ENCODE measurements at places on chromosomes 2 and 18.
A peak's percentile ranks its signal among the peaks of the same experiment; 100 is the strongest.

DNA sequence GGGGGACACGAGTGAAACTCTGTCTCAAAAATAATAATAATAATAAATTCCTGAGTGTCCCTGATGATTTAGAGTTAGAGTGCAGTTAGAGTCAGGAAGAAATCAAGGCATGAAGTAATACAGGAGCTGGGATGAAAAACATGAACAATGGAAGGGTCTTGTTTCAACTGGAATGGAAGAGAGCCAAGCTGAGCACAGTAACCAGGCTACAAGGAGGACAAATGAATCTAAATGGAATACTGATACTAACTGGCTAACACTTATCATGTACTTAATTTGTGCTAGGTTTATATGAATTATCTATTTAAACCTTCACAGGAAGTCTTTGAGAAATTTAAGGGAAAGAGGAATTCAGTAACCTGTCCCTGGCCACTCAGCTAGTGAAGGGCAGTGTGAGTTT lies 38.8 kb upstream of the PSME4 start:
- no peak for DNase-seq

DNA sequence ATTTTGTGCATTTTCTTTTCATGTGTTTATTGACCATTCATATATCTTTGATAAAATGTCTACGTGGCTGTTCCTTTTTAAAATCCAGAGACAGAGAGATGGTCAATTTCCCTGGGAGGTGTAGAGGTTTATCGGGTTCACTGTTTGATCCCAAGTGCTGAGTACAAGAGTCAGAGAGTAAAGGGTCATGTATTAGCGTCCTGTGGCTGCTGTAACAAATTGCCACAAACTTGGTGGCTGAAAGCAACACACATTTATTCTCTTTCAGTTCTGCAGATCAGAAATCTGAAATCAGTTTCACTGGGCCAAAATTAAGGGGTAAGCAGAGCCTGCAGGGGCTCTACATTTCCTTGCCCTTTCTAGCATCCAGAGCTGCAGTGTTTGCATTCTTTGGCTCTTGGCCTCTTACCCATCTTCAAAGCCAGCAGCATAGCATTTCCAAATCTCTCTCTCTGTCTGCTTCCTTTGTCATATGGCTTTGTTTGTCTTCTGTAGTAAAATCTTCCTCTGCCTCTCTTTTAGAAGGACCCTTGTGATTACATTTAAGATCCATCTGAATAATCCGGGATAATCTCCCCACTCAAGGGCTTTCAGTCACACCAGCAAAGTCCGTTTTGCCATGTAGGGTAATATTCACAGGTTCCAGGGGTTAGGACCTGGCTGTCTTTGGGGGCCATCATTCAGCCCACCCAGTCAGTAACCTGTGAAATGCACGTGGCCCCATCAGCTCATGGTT lies 49.9 kb downstream of the TMEM17 start:
- no peak for DNase-seq

DNA sequence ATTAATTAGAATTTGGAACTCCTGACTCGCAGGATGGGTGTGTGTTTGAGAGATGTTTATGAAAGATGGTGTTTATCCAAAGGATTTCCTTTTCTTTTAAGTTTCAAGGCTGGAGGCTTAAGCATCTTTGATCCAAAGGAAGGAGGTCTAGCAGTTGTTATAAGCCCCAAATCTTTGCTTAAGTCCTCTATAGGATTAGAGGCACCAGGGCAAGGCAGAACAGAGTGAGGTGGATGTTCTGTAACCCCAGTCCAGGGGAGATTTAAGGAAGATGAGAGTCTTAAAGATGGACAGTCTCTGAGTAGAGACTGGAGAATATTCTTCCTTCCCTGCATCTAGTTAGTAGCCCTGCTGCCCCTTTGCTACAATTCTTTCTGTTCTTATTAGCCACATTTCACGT lies 17.5 kb downstream of the LBH start:
- no peak for DNase-seq

DNA sequence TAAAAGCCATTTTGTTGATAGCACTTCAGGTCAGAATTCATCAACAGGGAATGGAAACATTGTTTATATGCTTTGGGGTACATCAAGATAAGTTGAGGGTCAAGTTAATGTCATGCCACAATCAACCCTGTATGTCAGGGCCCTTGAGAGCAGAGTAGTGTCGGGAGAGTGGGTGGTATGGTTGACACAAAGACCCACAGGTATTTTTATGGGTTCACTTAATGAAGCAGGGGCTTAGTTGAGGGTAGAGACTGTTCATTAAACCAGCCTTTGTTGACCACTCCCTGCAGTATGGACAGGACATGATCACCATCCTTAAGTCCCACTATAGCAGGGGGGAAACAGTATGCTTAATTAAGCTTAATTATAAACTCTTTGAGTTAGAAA lies 5.7 kb downstream of the RPL37A start:
- DNase-seq = no peak

- no peak for DNase-seq
These were observed 36.9 kb downstream of the NAPG start for GRCh38 chr18:10562773-10563160.

GRCh38 chr2:165573534-165574461 lies 104.3 kb downstream of the CSRNP3 start:
- no peak for DNase-seq

GRCh38 chr2:218898109-218898878 lies 17.6 kb downstream of the WNT10A start:
- no peak for DNase-seq

DNA sequence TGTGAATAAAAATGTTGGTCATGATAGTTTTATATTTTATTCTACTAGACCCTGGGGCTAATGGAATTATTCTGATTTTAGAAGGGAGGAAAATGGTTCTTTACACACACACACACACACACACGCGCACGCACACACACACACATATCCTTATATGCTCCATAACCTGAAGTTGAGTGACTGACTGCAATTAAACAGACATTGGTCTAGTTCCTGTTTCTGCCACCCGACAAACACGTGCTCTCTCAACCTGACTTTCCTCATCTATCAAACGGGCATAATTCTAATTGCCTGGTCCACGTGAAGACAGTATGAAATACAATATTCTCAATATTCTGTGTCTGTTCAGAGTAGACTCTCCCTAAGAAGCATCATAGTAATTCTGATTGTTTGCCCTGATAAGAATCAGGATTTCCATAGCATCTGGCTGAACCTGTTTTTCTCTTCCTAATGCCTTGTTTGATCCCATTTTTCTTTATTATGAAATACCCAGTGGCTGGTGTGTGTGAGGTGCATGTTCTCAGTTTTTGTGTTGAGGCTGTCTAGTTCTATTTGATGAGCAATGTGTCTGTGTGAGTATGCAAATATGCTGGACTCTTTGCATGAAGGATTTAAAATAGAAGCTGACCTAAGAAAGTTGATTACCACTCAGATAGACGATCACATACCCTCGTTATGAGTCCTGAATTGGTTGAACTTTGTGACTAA lies 51.0 kb downstream of the SETBP1 start:
- no peak for DNase-seq

GRCh38 chr18:70154591-70155194 lies 50.8 kb downstream of the RTTN start:
- DNase-seq = peak; percentile 41
